HFFc6 (cell line): ENCODE measurements at places on chromosomes 6 and 20.

DNA sequence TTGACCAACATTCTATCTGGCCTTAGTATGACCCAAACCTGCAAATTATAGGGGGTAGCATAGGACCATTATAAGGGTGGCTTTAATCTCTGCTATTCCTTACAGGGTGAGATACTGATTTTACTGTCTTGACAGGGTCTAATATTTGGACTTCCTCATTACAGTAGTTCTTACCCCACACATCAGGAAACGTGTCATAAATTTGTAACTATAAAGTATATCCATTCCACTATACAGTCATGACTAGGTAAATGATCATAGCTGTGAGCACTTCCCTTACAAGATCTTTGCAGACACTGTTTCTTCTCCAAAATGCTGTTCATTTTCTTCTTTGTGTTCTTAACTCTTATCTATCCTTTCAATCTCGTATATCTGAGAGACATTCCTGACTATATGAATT is 518.7 kb upstream of the RNF217 start:
- no peak for DNase-seq

- no peak for DNase-seq
Measured at GRCh38 chr20:20102716-20103258, 50.5 kb downstream of the CFAP61 start.

DNA sequence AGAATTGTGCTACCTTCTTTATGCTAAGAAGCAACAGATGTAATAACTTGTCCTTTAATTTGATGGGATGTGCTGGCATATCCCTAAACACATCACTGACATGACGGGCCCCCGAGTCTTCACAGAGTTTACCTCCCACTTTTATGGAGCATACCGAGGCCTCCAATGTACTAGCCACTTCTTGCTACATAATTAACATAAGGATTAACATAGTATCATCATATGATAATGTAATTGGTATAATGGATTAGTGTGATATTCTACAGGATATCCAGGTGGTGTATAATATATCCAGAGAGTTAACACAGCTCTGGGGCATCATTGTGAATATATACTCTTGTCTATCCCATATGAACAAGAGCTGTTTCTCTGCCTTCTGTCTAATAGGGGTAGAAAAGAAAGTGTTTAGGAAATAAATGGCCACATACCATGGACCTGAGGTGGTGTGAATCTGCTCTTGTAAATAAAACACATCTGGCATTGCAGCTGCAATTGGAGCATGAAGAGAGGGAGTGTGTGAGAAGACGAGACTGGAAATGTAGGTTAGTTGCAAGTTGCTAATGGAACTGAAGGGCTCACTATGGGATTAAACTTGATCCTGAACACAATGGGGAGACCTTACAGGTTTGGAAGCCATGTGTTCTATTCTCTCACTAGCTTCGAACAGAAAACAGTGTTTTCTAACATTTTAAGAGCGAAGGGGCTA is 102.3 kb downstream of the IYD start:
- no peak for DNase-seq

GRCh38 chr6:41894366-41895299 is 542 bp downstream of the USP49 start:
- no peak for DNase-seq

DNA sequence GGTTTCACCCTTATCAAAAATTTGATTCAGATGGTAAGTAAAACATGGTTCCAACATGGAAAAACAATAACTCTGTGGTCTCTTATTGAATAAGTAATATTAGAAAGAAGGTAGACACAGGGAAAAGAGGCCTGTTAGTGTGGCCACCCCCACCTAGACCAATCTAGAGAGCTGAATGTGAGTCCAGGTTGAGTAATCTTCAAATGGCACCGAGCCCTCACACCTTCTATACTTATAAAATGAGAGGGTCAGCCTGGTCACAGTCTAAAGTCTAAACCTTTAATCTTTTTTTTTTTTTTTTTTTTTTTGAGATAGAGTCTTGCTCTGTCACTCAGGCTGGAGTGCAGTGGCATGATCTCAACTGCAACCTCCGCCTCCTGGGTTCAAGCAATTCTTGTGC is 6.9 kb downstream of the FAM184A start:
- no peak for DNase-seq

DNA sequence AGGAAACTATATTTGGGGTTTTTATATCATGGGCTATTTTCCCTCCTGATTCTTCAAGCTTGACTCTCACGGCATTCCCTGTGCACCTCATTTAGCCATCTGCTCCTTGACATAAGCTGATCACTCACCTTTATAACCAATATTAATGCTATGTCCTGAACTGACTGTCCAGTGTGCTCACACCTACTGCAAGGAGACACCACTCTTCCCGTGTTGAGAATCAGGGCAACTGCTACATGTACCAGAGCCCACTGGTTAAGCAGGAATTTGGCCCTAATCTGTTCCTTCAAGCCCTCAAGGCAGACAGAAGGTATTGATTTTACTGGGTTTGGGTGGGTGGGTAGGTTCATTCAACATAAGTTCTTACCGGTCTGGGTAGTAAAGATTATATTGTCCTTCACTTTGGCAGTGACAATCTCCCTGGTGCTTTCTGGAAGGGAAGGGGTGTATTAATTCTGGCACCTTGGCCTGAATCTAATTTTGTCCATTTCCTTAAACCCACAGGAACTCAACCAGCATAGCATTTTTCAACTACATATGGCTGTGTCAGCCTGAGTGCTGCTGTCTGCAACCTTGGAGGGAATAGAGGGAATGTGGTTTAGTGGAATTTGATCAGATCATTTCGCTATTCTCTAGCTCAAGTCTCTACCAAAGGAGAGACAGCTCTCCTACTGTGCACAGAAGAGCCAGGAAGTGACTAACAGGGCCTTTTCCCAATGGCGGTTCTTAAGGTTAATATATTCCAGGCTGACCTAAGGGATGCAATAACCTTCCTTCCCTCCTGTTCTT is 293.2 kb downstream of the BTBD9 start:
- peak; percentile 82 for DNase-seq

GRCh38 chr6:21003780-21004541 is 469.7 kb downstream of the CDKAL1 start:
- peak; percentile 13 for DNase-seq

GRCh38 chr6:7236306-7237209 is 76.4 kb downstream of the SSR1 start:
- DNase-seq = no peak

GRCh38 chr6:167546611-167547327 is 221.9 kb downstream of the TTLL2 start:
- no peak for DNase-seq

GRCh38 chr6:157322792-157323254 is 496 bp downstream of the TMEM242 start:
- peak; percentile 81 for DNase-seq

- no peak for DNase-seq
Measured at GRCh38 chr6:71258078-71258866, 30.3 kb upstream of the OGFRL1 start.

DNA sequence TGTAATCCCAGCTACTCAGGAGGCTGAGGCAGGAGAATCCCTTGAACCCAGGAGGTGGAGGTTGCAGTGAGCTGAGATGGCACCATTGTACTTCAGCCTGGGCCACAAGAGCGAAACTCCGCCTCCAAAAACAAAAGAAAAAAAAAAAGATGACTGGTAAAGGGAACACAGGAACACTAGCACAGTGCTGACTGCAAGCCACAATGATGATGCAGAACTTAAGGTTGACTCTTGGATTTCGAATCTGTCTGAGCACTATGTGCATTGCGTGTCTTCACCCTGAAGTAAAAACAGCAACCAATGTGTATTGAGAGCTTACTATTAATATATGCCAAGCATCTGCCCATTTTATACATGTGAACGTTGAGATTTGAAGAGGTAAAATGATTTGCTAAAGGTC is 27.6 kb upstream of the LIN28B start:
- no peak for DNase-seq

GRCh38 chr6:108564178-108564577 is 3.5 kb downstream of the FOXO3 start:
- DNase-seq = peak; percentile 98

DNA sequence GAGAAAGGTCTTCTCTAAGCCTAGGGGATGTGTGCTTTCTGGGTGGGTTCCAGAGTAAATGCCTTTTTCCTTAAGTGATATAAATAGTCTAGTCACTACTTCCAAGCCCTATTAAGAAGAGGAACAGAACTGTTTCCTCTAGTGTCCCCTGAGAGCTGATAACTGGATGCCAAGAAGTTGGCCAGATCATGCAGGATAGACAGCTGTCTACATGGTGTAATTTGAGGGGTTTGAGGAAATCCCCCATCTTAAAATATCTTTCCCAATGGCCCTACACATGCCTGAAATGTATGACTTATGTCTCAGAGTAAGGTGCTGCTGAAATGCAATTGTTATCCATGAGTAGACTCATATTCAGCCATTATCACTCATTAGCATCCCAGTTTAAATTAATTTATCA is 20.2 kb upstream of the PIM1 start:
- no peak for DNase-seq

DNA sequence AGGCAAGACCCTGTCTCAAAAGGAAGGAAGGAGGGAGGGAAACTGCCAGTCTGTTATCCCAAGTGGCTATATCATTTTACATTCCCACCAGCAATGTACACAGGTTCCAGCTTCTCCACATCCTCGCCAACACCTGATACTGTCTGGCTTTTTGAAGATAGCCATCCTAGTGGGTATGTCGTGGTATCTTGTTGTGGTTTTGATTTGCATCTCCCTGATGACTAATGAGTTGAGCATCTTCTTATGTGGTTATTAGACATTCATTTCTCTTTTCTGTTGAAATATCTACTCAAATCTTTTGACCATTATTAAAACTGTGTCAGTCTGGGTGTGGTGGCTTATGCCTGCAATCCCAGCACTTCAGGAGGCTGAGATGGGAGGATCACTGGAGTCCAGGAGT is 47.9 kb upstream of the ARID1B start:
- DNase-seq = peak; percentile 65

DNA sequence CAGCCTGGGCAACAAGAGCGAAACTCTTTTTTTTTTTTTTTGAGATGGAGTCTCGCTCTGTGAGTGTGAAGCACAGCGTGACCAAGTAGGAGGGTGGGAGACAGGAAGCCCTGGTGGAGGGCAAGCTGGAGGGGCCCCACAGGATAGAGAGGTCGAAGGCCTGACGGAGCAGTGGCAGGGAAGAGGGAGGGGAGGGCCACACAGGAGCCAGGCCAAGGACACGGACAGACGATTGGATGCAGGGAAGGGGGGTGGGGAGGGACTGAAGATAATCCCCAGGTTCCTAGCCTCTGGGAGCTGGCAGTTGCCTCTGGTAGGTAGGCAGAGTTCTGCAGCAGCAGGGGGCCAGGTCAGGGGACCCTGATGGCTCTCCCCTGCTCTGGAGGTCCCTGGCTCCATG is 10.8 kb upstream of the GUCA1A start:
- DNase-seq = no peak

- no peak for DNase-seq
Measured at GRCh38 chr6:123127807-123128206, 131.8 kb downstream of the CLVS2 start.

- no peak for DNase-seq
Measured at GRCh38 chr6:11950109-11950508, 62.0 kb upstream of the HIVEP1 start.

DNA sequence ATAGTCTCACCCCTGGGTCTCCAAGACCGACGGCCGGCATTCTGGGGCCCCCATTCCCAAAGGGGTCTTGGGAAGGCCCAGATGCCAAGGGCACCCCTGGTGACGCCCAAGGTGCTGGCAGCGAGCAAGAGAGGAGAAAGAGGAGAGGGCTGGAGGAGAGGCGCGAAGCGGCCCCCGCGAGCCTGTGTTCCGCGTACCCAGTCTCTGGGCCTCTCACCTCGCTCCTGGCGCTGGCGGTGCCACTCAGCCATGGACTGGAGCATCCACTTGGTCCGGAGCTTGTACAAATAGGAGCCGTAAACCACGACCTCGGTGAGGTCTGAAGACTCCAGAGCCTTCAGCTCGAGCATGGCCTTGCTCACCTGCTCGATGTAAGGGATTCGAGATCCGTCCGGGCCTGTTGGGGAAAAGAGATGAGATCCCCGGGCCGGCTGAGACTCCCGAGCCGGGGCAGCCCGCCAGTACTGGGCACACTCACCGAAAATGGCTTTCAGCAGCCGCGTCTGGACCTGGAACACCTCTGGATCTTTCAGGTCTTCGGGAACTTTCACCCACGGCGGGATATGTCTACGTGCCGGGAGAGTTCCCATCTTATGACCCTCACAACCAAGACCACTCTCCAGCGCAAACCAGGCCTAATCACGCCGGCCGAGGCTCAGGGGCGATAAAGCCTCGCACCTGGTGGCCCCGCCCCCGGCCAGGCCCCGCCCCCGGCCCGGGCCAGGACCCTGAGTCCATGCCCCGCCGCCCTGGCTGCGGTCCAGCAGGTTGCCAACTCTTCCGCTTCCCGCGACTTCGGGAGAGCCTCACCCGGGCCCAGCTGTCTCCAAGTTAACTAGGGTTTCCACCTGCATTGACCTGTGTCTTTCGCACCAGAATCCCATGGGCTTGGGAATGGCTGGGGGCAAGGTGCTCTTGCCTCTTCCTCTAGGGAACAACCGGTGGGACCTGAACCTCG is at the start of gene DPPA5:
DPPA5 (minus strand) TSS at position 641 of the 958 bp plus-strand sequence; CDS start at position 590, 51 bp downstream.
- no peak for DNase-seq

- no peak for DNase-seq
Measured at GRCh38 chr6:36478051-36478526, 35.3 kb downstream of the KCTD20 start.

- no peak for DNase-seq
Measured at GRCh38 chr6:157126183-157127098, 196.9 kb downstream of the TMEM242 start.
